NCI-H2029 (cell line): ENCODE measurements at places on chromosomes 13 and 19.

DNA sequence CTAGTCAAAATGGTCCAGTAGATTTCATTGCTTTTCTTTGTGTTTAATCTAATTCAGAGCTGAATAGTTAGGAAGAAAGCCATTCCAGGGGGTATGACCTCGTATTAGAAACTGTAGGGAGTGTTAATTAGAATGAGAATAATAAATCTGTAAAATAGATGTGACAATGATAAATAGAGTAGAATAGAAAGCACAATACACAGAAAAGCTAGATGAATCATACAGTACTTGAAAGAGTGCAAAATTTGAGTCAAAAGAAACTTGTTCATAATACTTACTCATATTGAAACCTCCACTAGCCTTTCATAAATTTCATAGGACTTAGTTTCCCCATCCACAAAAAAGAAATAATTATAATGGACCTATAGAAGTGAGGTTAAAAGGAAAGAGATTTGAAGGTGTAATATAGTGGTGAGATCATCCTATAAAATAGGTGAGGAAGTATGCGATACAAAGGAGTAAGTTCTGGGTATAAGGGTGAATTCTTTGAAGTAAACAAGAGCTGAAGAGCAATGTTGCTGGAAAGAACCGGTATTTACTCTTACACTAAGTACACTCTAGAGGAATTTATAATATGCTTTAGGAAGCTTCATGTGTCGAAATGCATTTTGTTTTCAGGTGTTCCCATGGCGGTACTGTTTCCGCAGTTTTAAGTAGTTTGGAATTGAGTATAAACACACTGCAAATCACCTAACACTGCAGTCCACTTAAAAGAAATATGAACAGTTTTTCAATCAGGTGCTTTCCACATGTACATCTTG is 21.9 kb downstream of the PCDH17 start:
- DNase-seq: no peak

DNA sequence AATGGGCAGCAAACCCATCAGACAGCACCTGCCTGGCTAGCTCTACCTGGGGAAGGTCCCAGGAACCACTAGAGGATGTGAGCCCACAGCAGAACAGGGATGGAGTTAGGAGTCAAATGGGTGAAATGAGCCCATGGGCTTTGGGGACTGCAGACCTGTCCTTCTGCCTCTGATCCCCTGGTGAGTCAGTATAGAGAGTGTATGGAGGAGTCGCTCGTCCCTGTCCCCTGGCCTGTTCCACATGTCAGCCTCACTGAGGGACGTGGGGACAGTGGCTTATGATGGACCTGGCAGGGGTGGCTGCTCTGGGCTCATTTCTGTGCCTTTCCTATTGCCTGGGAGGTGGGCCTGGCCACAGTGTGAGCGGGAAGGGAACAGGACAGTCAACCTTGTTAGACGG is 4.0 kb downstream of the CEACAM1 start:
- DNase-seq: no peak

GRCh38 chr19:19372656-19373416 is 32.6 kb upstream of the GATAD2A start:
- DNase-seq: peak; percentile 21

GRCh38 chr13:91792054-91792453 is 393.6 kb downstream of the GPC5 start:
- DNase-seq: no peak
